ENCODE measurements at places on chromosomes 16 and 17.
A peak's percentile ranks its signal among the peaks of the same experiment; 100 is the strongest.

DNA sequence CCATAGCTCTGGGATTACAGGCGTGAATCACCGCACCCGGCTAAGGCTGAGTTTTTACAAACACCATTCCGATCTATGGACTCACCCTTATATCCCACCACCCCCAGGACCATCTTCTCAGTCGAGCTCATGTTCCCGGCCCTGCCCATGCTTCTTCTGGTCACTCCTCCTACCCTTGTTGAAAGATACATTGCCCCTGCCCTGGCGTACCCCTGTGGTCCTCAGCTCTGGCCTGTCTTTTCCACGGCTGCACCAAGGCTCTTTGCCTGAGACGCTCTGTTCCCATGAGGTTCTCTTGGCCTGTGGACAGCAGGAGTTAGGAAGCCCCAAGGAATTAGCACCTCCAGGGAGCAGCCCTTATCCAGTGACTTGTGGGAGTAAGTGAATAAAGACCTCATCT lies 379.4 kb upstream of the TNRC6C start:
- DNase-seq, result no peak

- DNase-seq, result no peak
Measured at GRCh38 chr17:43767053-43767712, 8.6 kb upstream of the SOST start.

GRCh38 chr17:63741143-63741407 lies 524 bp downstream of the STRADA start:
- no peak for DNase-seq

DNA sequence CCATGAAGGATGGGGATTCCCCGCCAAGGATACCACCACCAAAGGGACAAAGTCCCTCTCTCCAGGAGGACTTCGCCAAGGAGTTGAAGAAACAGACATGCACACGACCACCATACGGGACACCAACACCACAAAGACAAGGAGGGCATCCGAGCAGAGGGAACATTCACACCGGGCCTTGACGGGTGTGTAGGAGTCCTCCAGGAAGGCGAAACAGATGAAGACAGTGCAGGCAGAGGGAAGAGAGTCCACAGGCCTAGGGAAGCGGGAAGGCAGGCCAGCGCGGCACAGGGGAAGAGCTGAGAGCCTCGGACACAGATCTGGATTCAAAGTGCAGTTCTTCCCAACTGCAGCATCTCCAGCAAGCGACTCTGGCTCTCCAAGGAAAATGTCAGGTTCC lies 10.8 kb downstream of the COTL1 start:
- DNase-seq, result no peak

DNA sequence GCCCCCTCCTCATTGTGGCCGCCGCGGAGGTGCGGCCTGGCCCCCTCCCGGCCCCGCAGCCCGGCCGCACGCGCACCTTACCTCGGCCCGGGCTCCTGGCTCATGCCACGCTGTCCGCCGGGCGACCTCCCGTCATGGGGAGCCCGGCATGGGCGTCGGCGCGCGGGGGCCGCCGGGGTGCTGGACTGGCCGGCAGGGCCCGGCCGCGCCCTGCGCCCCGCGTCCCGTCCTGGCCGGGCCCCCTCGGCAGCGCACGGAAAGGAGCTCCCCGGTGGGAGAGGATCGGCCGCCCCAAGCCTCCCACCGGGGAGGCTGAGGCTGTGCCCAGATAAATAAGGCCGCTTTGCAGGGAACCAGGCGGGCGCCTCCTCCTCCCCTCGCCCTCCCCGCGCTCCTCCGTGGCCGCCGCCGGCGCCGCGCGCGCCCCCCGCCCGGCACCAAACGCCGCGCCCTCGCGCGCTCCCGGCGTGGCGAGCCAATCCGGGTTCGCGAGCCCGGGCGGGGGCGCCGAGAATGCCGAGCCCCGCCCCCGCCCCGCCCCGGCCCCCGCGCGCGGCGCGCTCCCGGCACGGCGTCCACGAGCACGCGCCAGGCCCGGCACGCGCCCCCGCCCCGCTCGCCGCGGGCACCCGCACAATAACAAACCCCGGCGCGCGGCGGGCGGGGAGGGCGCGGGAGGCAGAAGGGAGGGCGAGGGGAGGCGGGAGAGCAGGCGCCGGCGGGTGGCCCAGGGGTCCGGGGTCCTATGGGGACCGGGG lies at the start of gene FBXL16:
TSS of gene FBXL16 (minus strand) at position 371 of the 758 bp plus-strand sequence. CDS start 8,396 bp downstream, outside the sequence.
- DNase-seq, result no peak

DNA sequence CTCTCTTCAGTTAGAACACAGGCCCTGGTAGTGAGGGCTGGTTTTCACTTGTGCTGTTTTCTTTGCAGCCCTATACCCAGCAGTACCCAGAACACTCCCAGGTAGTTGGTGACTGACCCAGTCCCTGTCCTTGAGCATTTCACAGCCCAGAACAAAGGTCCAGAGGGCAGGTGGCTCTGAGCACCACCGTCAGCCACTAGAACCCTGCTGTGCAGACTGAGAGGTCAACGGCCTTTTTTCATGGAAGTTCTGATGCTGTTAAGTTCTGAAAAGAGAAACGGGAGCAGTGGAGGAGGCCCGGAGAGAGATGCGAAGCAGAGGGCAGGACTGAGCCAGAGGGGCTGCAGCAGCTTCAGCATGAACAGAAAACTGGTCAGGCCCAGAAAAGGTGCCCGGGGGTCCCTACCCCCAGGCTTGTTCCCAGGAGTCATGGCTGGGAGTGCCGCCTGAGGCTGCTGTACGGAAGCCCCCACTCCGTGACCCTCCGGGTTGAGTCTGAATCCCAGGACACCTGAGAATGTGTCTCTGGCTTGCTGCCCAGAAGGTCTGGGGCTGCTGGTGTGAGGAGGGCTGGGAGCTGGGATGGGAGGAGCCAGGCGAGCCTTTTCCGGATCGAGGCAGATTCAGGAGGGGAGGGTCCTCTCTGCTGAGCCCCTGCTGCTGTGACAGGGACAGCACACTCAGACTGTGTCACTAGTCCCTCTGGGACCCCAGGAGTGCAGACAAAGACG lies 8.7 kb downstream of the ZNF276 start:
- DNase-seq, result no peak

- DNase-seq, result peak; percentile 97
Measured at GRCh38 chr17:7557775-7558543, 591 bp upstream of the TNFSF13 start.

- DNase-seq, result no peak
Measured at GRCh38 chr16:7167626-7168025, 165.0 kb upstream of the RBFOX1 start.

DNA sequence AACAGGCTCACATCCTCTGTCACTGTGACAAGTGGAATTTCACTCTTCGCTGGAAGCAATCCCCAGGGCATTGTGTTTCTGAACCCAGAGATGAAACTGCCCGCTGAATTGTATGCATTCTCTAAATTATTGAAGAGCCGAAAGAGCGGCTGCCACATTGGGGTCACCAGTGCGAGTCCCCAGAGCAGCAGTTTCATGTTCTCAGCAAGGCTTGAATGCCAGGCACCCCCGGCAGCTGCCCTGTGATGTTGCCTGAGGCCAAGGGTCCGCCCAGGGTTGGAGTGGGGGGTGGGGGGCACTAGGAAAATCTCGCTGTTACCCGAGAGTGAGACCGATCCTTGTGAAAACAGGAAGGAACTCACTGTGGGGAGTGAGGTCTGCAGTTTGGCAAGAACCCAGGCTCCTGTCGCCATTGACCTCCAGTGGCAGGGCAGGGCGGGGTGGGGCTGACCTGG lies 20.7 kb upstream of the BCAR1 start:
- no peak for DNase-seq

- no peak for DNase-seq
Measured at GRCh38 chr16:8919934-8920462, 37.8 kb downstream of the LITAFD start.

DNA sequence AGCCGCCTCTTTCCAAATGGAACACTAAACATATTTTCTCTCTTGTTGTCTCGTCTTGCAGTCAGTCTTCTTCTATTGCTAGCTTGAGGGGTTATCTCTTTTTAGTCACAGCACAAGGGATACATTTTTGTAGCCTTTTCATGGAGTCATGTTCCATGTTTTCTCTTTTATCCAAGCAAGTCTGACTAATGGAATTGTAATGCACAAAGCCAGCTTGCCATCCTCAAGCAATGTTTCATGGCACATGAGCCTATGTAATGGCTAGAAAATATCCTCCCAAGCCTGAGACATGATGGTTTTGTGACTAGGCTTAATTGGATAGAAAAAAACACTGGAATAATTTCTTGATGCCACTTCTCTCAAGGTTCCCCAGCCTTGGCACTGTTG lies 414.6 kb upstream of the GOT2 start:
- DNase-seq, result no peak

DNA sequence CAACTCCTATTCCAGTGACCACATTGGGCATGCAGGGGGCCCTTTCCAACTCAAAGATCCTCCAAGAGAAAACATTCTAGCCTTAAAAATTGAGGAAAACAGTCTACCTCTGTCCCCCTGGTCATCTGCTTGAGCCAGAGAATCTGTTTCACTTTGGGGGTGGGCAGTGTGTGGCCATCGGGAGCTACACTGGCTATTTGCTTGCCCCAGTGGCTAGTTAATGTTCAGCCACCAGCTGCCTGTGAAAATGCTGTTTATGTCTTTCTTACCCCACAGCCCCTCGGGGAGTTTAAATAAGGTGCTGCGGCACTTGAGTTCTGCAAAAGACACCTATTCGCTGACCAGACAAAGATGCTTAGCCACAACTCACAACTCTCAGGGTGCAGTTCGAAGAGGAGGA lies 43.4 kb downstream of the GNAO1 start:
- no peak for DNase-seq

DNA sequence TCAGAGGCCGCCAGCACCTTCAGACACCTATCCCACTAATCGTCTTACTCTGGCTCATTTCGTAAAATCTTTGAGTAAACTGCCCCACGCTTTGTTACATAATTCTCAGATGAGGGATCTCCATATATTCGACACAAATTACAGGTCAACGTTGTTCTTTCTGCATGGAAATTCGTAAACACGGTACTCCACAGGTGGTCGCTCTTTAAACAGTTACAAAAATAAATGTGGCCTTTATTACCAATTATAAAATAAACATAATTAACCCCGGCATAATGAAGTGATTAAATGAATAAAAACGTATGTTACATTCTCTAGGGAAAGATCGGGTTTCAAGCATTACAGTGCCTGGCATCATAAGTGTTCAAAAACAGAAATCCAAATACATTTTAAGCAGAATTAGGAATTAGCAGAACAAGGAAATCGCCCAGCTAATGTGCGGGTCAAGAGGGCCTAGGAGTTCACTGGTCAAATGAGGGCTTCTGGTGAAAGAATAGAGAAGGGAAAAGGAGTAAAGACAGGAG lies 943 bp upstream of the PIP4K2B start:
- no peak for DNase-seq

DNA sequence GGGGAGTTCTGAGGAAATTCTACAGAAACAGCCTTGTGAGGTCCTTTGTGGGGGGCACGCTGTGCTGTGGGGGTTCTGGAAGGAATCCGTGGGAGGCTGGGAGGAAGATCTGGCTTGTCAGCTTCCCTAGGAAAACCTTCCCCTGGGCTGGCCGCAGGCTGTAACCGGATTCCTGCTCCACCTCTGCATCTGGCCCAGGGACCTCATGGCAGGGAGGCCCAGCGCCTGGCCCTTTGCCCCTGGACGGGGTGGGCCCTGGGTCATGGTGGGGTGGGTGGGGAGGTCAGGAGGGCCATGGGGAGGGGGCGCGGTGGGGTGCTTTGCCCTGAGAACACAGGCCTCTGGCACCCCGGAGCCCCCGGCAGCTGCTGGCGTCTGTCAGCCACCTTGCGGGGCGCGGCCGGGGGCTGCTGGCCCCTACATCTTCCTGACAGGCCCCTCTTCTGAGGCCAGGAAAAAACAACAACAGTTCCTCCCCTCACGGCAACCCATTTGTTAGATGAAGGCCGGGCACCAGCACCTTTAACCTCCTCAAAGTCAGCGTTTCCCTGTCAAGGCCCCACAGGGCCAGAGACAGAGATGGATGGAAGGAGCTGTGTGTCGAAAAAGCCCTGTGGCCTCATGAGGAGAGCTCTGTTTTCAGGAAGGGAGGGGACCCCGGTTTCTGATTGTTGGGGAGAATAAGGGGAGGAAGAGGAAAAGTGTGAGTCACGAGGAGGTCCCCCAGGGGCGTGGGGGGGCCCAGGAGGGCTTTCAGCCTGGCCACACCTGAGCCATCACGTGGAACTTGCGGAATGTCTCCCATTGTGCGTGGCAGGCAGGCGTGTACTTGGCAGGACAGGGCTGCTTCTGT lies 3.6 kb upstream of the MEOX1 start:
- no peak for DNase-seq

DNA sequence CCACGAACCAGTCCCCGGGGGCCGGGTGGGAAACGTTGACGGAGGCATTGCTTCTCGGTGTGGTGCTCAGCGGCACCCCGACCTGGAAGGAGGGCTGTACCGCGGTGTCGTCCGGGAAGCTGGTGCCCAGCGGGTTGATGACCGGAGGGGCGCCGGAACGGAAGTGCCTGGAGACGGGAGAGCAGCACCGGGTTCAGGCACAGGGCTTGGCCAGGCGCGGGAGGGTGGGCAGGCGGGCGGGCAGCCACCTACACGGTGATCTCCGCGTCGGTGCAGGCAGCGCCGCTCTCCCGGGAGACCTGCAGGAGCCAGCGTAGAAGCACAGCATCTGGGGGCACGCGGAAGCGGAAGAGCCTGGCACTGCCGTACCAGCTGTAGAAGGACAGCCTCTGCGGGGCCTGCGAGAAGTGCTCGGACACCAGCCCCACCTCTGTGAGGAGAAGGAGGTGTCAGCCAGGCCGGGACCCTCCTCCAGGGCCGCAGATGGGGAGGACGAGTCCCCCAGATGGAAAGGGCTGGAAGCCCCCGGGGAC lies 4.3 kb downstream of the PGAP6 start:
- no peak for DNase-seq

DNA sequence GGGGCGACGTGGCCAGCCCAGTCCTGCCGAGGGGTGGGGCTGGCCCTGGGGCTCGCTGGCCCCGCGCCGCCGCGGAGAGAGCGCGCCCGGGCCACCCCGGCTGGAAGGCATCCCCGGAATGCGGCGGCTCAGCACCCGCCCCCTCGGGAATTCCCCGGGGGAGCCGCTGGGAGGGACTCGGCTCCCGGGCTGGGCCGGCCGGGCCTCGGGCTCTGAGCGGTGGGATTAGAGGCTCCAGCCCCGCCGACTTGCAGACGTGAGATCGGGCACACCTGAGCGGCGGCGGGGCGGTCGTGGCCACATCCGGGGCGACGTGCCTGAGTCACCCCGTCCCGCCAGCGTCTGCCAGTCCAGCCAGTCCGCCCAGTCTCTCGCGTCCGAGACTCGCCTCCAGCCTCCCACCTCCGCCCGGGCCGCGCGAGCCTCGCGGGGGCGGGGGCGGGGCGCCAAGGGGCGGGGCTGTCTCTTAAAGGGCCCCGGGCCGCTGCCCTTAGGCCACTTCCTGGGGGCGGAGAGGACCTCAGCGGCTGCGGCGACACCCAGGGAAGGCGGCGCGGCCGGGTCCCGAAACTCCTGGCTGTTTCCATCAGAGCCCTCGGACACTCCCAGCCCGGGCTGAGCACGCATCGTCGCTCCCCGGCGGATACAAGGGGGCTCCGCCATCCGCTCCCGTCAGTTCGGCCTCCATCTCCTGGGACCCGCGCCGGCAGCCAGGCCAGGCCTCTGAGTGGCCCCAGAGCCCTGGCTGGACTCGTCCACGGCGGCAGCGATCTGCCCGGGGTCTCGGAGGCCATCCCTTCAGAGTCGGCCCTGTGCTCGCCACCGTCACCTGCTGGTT lies at the start of gene KCTD11:
TSS of gene KCTD11 (plus strand) at position 498 of the 838 bp plus-strand sequence.
- DNase-seq, result peak; percentile 95

GRCh38 chr16:26594666-26595065 lies 472.1 kb upstream of the C16orf82 start:
- DNase-seq, result no peak

GRCh38 chr17:44361292-44362260 lies 2.1 kb downstream of the FAM171A2 start:
- DNase-seq, result no peak

- DNase-seq, result no peak
Measured at GRCh38 chr17:72955391-72956140, 136.9 kb downstream of the SLC39A11 start.

GRCh38 chr17:78131172-78132083 lies 857 bp downstream of the TMC8 start:
- DNase-seq, result no peak

- no peak for DNase-seq
Measured at GRCh38 chr17:28986714-28987655, 18.8 kb downstream of the SEZ6 start.
